ENCODE measurements at places on chromosomes 3 and 15.

DNA sequence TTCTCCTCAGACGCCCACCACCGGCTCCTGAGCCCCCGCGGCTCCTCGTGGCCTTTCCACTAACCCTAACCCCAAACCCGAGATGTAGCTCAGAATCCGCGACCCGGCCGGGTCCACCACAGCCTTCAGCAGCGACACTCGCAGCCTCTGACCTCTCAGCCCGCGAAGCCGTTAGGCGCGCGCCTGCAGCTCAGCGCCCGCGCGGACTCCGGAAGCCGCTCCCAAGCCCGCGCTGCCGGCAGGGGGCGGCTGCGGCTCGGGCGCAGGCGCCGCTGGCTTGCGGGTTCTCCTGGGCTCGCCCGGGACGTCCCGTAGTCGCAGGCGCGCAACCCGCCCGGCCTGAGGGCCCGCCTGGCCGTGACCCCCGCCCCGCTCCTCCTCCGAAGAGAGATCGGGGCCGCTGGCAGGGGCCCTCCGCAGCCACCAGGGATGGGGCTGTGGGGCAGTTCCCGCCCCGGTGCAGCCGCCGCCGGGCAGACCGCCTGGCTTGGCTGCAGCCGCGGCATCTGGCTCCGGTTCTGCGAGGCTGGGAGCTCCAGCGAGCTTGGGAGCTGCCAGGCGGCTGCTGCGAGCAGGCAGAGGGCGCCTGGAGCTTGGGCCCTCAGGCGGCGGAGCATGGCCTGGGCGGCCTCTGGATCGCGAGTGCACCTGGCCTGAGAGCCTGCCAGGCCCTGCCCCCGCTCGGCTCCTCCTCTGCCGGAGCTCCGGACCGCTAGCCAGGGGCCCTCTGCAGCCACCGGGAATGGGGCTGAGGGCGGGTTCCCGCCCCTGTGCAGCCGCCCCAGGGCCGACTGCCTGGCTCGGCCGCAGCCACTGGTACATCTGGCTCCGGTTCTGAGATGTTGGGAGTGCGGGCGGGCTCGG, 120.7 kb downstream of the LMLN start:
- peak; percentile 32 for DNase-seq

DNA sequence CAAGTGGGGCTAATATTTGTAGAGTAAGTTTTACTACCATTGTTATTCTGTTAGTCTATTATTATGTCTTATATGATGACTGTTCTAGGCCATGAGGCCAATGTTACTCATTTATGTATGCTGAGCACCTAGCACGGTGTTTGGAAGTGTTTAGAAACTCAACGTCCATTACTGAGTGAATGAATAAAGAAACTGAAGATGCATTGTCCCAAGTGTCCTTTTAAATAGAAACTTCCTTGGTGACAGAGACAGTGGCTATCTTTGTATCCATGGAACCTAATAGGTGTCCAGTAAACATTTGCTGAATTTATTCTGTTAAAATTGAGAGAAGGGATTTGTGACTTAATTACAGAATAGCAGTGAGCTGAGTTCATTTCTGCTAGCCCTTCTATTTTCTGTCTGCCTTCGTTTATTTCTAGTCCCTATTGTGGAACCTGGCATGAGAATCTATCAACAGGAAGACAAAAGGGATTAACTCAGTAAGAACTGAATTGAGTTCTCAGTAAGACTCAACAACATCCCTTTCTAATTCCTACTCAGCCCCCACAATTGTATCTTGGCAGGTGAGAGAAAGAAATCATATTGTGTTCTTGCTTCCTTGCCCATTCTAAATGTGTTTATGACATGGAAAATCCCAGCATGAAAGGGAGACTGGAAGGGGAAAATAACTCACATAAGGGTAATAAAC, 246.6 kb upstream of the LRRC3B start:
- DNase-seq, result no peak

DNA sequence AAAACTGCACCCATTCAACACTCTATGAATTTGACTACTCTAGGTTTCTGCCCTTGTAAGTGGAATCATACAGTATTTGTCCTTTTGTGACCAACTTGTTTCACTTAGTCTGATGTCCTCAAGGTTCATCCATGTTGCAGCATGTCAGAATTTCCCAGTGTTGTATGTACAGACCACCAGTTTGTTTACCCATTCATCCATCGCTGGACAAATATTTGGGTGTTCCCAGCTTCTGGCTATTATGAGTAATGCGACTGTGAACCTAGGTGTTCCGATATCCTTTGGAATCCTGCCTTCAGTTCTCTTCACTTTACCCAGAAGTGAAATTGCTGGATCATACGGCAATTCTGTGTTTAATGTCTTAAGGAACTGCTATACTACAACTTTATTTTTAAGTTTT, 12.6 kb downstream of the RPL32 start:
- DNase-seq, result peak; percentile 91

DNA sequence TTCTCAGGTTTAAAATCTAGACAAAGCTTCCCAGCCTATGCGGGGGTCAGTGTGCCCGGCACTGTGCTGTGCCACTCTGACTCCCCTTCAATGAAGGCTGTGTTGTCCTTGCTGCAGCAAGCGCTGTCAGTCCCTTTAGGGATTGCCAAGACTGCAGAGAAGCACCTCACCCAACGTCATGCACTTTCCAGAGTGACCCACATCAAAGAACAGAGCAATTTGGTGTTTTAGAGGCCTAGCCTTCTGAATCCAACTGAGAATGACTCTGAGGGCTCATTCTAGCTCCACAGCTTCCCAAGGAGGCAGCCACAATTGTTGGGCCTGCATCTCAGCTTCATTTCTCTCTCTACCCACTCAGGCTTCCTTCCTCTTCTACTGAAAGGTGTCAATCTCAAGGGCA, 26.4 kb downstream of the SLC9A9 start:
- no peak for DNase-seq

- no peak for DNase-seq
These were observed at the start of gene KBTBD12 for GRCh38 chr3:127915115-127915936. Gene KBTBD12 (plus strand): TSS chr3:127915232. CDS start chr3:127923062, 7,830 bp downstream.

GRCh38 chr3:174776636-174777035, 82.5 kb upstream of the NAALADL2 start:
- DNase-seq, result peak; percentile 44

DNA sequence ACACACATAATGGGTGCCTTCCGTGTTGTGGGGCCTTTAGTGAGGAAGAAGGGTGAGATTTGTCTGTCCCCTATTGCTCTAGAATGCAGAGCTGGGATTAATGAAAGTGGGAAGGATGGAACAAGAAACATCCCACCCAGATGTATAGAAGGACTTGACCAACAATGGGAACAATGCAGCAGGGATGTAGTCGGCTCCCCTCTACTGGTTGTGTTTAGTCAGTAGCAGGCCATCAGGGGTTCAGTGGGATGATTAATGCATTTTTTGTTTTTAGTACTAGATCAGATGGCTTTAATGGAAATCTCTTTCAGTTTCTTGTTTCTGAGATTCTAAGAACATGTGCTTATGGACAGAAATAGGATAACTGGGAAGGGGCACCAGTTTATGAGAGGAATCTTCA, 156.0 kb upstream of the ROPN1 start:
- no peak for DNase-seq

DNA sequence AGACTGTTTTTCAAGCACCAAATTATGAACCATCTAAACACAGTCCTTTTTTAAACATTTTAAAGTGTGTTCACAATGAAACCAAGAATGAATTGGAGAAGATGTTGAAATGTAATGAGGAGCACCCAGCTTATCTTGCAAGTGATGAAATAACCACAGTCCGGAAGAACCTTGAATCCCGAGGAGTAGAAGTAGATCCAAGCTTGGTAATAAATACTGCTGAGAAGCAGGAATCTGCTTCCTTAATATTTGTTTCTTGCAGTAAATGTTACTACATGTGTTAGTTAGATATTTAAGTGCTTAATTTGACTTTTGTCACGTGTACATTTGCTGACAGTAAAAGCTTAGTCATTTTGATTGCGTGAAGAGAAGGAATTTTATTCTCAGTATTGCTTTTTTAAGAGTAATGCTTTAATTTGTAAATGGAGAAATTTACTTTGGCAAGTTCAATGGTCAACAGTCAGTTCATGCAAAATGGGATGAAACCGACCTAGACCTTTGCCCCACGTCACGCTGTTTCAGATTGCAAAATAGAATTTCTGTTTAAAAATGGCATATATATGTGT, 69.8 kb downstream of the OPA1 start:
- DNase-seq, result peak; percentile 15

GRCh38 chr3:57961828-57962447, 46.3 kb upstream of the FLNB start:
- DNase-seq, result peak; percentile 75

DNA sequence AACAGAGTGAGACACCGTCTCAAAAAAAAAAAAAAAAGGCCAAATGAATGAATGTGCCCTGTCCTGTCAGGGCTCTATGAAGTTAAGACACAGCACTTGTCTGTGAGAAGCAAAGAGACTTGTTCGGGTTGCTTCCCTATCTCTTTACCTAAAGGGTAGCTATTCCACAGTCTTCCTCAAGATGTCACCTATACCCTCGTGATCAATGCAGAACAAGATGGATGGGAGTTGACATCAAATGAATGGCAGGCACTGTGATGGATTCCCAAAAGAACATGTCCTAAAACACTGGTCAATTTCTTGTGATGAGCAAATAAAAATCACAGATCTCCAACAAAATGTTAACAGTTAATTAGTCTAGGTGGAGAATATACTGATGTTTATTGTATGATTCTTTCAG, 9.5 kb downstream of the TADA3 start:
- DNase-seq, result peak; percentile 37

DNA sequence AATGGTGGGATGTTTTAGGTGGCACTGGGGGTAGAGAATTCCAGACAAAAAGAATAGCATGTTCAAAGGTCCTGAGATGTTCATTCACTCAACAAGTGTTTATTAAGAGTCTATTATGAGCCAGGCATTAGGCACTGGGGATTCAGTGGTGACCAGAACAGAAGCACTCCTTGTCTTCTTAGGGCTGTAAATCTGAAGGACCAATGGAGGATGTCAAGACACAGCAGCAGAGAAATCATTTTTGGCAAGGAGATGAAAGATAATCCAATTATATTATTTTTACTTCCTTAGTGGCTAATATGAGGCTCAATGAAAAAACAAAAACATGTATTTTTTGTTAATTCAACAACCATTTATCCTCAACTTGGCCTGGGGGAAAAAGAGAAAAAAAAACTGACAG, 218.5 kb downstream of the SLC9A9 start:
- DNase-seq, result no peak

DNA sequence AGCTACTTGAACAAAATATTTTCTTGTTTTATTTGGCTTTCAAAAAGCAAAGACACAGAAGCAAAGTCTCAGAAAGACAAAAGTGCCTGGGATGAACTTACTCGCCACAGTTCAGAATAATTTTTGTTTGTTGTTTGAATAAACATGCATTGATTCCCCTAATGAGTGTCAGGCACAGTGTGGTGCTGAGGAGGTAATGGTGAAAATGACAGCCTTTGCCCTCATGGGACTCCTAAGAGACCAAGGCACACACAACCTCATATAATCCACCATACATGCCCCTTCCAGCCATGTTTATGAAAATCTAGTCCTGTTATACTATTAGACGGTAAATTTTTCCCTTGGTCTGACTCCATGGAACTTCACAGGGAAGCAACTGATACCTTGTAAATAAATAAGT, 2.5 kb downstream of the GOLIM4 start:
- DNase-seq, result no peak

- DNase-seq, result no peak
These were observed 623.5 kb upstream of the TBL1XR1 start for GRCh38 chr3:177820683-177821316.
